ENCODE measurements at places on chromosomes 2 and 18. TPM values are rescaled to one million over a fixed set of nuclear protein-coding genes. Genes with fewer than 3 reads are reported as not detected.

C1QL2 gene
- not detected for total RNA-seq

RAD51AP2 gene
- not detected for total RNA-seq

MYL12B gene
- 246 TPM for total RNA-seq

GPC1 gene
- 18.2 TPM for total RNA-seq

CTDP1 gene
- total RNA-seq: 20.7 TPM

NTSR2 gene
- total RNA-seq: not detected

CROCC2 gene
- not detected for total RNA-seq

LIPG gene
- total RNA-seq: 63.5 TPM

TACR1 gene
- not detected for total RNA-seq

MAP3K19 gene
- total RNA-seq: not detected

SETBP1 gene
- 16.1 TPM for total RNA-seq

GRCh38 chr2:160207271-160207670, 7.2 kb upstream of the ITGB6 start:
- H3K27ac ChIP-seq: peak overlapping the region; percentile 61
- H3K4me1 ChIP-seq: peaks cover 5% of the 10 kb centered on the region
- H3K27me3 ChIP-seq: no peaks in the 10 kb centered on the region

- H3K4me1 ChIP-seq: no peaks in the 10 kb centered on the region
- no peak overlapping the region for H3K27ac ChIP-seq
- no peaks in the 10 kb centered on the region for H3K36me3 ChIP-seq
- H3K4me3 ChIP-seq: no peak overlapping the region
- no peak for DNase-seq
Measured at GRCh38 chr2:190311893-190312634, 7.6 kb downstream of the HIBCH start.

- no peak overlapping the region for H3K27ac ChIP-seq
- H3K27me3 ChIP-seq: no peaks in the 10 kb centered on the region
- H3K4me3 ChIP-seq: no peak overlapping the region
- no peaks in the 10 kb centered on the region for H3K36me3 ChIP-seq
- no peak for DNase-seq
Measured at GRCh38 chr18:22483407-22483806, 65.7 kb upstream of the CTAGE1 start.

GRCh38 chr2:98948956-98949739, 13.1 kb upstream of the CRACDL start:
- no peak for DNase-seq
- no peaks in the 10 kb centered on the region for H3K36me3 ChIP-seq
- H3K27me3 ChIP-seq: no peaks in the 10 kb centered on the region
- no peak overlapping the region for H3K4me3 ChIP-seq
- no peaks in the 10 kb centered on the region for H3K4me1 ChIP-seq

DNA sequence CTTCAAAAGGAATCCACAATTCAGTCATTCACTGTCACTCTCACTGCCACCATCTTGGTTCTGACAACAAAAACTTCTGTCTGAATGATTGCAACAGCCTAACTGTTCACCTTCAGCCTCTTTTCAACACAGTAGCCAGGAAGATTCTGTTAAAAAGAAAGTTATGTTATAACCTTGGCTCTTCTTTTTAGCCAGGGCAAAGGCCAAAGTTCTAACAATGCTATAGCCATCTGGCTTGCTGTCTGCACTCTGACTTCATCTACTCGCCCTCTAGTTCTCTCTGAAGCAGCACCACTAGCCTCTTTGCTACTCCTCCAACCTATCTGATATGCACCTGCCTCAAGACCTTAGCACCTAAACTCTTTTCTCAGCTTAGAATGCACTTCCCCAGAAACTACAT, 158.5 kb downstream of the ZNF385B start:
- H3K27me3 ChIP-seq: no peaks in the 10 kb centered on the region
- H3K36me3 ChIP-seq: no peaks in the 10 kb centered on the region
- no peak overlapping the region for H3K27ac ChIP-seq
- DNase-seq: no peak
- H3K4me3 ChIP-seq: no peak overlapping the region

DNA sequence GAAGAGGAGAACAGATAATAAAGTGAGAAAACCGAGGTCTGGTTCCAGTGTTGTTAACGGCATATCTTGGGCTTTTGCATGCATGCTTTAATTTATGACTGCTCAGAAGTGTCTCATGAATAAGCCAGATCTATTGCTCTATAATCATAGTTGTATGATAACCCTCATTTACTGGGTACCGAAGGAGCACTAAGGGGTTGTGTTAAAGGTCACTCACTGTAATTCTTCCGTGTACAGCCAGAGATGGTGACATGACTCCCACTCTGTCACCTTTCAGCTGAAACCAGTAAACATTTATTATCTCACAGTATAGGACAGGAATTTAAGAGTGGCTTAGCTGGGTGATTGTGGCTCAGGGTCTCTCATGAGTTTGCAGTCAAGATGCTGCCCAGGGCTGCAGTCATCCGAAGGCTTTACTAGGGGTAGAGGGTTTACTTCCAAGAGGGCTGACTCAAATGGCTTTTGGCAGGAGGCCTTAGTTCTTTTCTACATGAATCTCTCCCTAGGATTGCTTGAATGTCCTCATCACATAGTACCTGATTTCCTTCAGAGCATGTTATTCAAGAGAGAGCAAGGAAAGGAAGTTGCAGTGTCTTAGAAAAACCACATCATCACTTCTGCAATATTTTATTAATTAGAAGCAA, 107.0 kb downstream of the NAB1 start:
- H3K36me3 ChIP-seq: no peaks in the 10 kb centered on the region
- no peaks in the 10 kb centered on the region for H3K27me3 ChIP-seq
- no peak overlapping the region for H3K27ac ChIP-seq
- no peaks in the 10 kb centered on the region for H3K4me1 ChIP-seq
- no peak overlapping the region for H3K4me3 ChIP-seq

DNA sequence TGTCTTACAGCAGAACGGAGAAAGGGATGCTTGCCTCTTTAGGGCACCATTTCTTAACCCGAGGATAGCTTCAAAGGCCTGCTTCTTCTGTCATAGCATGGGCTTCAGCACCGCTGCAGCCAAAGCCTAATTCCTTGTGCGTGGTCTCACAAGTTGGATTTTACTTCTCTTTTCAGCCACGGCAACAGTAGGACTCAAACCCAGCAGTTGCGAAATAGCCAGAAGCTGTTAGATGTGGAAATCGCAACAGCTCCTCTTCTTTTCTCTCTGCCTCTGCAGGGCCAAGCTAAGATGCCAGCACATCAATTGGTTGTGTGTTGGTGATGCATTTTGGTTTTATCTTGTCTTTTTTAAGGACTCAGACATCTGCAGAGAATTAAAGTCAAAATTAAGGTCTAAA, 3.1 kb downstream of the NRXN1 start:
- no peak overlapping the region for H3K27ac ChIP-seq
- H3K4me1 ChIP-seq: no peaks in the 10 kb centered on the region
- no peak for DNase-seq
- no peak overlapping the region for H3K4me3 ChIP-seq

DNA sequence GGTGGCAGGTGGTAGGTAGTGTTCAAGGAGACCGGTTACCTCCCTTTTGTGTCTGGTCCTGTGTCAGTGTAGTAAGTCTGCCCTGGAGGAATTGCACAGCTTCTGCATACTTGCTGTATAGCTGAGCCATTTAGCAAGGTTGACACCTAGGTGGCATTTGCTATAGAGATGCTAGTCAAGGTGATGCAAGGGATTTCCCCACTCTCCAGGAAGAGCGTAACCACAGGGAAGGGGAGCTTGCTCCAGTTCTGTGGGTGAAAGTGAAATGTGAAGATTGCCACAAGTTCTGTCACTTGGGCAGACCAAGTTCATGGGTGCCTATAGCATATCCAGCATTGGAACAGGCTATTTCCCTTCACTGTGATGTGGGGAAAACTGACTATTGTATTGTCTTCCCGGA, 28.1 kb downstream of the NAT8 start:
- no peaks in the 10 kb centered on the region for H3K36me3 ChIP-seq
- H3K27ac ChIP-seq: no peak overlapping the region
- H3K27me3 ChIP-seq: no peaks in the 10 kb centered on the region
- DNase-seq: no peak

DNA sequence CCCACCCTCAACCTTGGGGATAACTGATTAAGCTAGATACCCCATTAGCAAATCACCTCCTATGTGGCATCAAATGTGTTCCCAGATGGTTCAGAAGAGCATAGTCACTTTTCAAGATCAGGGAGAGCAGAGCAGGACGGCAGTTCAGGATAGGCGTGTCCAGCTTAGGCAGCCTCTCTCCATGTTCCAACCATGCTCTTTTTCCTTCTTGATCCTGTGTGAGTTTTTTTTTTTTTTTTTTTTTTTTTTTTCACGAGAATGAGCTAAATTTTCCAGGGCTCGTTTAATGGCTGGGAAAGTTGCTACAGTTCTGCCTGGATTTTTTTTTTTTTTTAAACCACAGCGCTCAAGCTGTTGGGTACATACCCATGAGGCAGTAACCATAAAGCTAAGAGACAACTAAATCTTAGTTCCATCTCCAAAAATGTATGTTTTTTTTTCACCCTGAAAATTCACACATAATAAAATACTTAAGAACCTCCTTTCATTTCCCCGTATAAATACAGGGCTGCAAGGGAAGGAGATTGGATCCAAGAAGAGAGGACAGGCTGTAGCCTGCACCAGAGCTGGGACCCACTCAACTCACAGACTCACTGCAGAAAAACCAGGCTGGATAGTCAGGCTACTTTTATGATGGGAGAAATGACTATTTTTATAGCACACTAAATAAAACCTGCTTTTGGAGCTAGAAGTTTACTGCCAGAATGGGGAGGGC, 244.3 kb downstream of the SETBP1 start:
- H3K27me3 ChIP-seq: no peaks in the 10 kb centered on the region
- H3K36me3 ChIP-seq: no peaks in the 10 kb centered on the region
- no peaks in the 10 kb centered on the region for H3K4me1 ChIP-seq
- no peak overlapping the region for H3K4me3 ChIP-seq

DNA sequence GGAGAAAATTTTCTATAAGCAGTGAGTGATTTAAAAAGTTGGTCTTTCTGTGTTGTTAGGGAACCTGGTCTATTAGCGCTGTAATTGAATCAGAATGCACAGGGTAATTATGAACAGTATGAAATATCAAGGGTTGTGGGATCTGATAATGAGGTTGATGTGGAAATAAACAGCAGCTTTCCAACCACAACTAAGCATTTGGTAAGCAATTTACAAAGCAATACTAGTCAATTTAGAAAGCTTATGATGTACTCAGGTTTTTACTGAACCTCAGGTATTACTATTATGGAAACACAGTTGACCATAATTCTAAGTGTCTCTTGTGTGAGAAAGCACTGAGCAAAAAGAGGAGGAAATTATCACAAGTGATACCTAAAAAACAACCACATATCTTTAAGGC, 11.0 kb upstream of the SMCHD1 start:
- H3K27me3 ChIP-seq: no peaks in the 10 kb centered on the region
- no peaks in the 10 kb centered on the region for H3K4me1 ChIP-seq
- H3K36me3 ChIP-seq: no peaks in the 10 kb centered on the region
- no peak overlapping the region for H3K27ac ChIP-seq

- no peak for DNase-seq
- H3K4me3 ChIP-seq: no peak overlapping the region
- H3K36me3 ChIP-seq: no peaks in the 10 kb centered on the region
Measured at GRCh38 chr18:56709463-56709862, 58.3 kb downstream of the WDR7 start.

DNA sequence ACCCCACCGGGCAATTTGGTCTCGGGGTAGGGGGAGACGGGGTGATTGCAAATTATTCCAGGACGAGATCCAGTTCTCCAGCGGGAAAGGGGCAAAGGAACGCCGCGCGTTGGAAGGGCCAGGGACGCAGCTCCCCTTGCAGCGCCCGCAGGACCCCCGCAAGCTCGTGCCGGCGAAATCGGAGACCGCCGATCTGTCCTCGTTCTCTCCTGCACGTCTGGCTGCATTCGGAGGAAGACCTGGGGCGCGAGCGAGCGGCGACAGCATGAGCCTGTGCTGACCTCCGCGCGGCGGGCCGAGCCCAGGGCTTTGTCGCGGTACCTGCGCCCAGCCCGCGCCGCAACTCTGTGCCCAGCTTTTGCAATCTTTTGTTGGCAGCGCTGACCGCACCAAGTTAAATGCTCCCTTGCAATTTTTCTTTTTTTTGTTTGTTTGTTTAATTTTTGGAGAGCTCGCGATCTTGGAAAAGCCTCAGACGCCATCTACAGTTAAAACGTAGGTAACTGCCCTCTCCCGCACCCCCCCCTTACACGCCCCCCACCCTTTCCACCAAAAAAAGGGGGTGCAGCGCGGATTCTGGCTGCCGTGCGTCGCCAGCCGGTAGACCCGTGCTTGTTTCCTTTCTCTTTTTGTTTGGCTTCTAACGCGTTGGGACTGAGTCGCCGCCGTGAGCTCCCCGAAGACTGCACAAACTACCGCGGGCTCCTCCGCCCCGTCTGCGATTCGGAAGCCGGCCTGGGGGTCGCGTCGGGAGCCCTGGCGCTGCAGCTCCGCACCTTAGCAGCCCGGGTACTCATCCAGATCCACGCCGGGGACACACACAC, 667 bp downstream of the TRIB2 start:
- peak overlapping the region; percentile 54 for H3K4me3 ChIP-seq
- no peaks in the 10 kb centered on the region for H3K36me3 ChIP-seq
- H3K27me3 ChIP-seq: no peaks in the 10 kb centered on the region
- DNase-seq: peak; percentile 63
- no peaks in the 10 kb centered on the region for H3K4me1 ChIP-seq
- H3K27ac ChIP-seq: peak overlapping the region; percentile 95

DNA sequence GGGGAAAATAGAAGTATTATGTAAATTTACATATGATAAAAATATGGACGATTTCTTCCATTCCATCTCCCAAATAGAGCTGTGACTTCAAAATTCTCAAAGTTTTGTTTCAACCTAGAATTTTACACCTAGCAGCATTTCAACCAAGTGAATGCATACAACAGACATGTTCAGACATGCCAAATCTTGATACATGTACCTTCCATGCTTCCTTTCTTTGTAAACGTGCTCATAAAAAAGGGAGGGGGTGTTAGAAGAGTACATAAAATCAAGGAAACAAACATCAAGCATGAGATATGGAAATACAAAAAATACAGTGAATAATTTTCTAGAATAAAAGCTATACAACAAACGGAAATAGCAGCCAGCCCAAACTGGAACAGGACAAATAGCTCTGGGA, 974.2 kb downstream of the ERBB4 start:
- H3K27me3 ChIP-seq: no peaks in the 10 kb centered on the region
- no peaks in the 10 kb centered on the region for H3K4me1 ChIP-seq
- no peak overlapping the region for H3K4me3 ChIP-seq
- DNase-seq: no peak

DNA sequence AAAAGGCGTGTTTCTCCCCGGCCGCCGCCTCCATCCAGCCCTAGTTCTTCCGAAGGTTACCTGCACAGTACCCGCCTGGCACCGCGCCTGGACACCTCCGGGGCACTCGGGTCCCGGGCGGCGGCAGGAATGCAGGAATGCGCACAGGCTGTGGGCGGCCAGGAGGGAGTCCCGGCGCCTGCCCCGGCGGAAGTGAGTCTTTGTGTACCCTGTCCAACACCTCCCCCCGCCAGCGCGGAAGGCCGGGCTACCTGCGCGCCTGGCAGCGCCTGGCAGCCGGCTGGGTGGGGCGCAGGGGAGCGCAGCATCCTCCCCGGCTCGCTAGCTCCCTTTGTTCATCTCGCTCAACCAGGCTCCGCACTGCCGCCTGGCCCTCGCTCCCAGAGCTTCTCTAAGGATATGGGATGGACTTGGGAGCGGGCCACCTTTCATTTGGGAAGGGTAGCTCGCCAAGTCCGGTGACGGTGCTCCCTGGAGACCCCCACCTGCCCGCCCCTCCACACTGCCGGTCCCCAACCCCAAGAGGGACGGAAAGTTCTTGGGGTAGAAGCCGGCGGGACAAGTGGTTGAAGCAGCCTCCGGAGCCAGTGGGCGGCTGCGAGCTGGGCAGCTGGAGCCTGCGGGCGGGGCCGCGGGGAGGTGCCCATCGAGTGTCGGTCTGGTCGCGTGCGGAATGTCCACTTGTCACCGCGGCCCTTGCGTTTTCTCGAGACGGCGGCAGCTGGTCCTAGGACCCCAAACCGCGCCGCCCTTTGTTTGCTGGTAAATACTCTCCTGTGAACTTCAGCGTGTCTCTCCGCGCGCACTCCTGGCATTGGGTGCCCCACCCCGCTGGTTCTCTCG, 1.2 kb upstream of the ST6GAL2 start:
- H3K4me1 ChIP-seq: no peaks in the 10 kb centered on the region
- DNase-seq: no peak
- H3K27me3 ChIP-seq: peaks cover 17% of the 10 kb centered on the region

All from Peyer's patch (tissue), 4 donors.